Thymus (tissue), 14 donors: ENCODE measurements at places on chromosomes 12 and 14. TPM values are rescaled to one million over a fixed set of nuclear protein-coding genes. Genes with fewer than 3 reads are reported as not detected.
A peak's percentile ranks its signal among the peaks of the same experiment; 100 is the strongest.

GRCh38 chr14:69701291-69701690 lies 65.7 kb upstream of the SRSF5 start:
- DNase-seq: no peak

GRCh38 chr14:40119765-40120164 lies 687.5 kb upstream of the FBXO33 start:
- DNase-seq: no peak

GRCh38 chr14:70698288-70698687 lies 56.6 kb downstream of the TTC9 start:
- no peak for DNase-seq

DNA sequence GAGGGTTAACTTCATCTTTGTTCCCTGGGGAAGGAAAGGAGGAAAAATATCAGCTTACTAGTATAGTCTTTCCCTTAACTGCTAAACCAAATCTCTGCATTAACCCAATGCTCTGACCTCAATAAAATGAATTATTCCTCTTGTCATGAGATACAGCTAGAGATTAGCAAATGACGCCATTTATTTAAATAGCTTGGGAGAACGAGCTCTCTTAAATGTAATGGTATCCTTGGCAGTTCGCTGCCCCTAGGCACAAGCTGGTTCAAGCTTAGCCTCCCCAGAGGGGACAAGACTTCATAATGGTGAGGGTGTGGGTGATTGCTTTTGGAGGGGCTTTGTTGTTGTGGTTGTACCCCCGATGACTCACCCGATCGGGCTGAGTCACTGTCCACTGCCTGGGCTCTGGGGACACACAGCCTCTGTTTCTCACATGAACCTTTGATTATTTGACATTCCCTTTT lies 19.6 kb downstream of the FNTB start:
- no peak for DNase-seq

DNA sequence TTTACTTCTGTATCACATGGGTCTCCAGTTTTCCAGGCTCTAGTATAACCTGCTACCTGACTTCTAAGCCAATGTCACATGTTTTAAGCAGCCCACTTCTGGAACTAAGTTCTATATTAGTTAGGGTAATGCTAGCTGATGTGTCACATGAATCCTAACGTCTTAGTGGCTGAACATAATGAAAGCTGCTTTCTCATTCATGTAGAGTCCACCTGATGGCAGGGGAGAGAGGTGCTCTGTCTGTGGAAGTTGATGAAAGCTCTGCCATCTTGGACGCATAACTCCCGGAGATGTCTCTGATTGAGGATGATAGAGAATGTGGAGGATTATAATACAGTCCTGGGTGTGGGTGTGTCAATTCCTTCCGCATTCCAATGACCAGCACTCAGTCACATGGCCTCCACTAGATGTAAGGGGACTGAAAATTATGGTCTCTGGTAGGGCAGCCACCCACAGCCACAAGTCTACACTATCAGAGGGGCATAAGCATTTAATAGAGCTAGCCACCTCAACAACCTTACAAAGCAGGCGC lies 234.4 kb upstream of the CRY1 start:
- no peak for DNase-seq

- no peak for DNase-seq
Measured at GRCh38 chr12:18752280-18752920, 14.5 kb downstream of the CAPZA3 start.

- DNase-seq: no peak
Measured at GRCh38 chr14:50874757-50875156, 2.9 kb downstream of the ABHD12B start.

DNA sequence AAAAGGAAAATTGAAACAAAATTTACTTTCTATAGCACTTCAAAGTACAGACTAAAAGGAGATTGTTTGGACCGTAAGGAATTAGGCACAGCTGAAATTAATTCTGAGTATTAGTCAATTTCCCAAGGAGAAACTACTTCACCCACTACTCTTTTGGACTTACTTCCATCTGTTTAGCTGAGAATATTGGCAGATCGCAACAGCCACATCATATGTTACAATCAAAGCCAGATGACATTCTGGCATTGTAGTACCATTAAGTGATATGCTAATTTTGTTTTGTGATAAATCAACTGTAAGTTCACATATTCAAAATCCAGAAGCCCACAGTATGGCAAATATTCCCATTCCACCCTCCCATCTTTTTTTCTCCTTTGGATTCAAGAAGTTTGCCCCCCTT lies 47.1 kb upstream of the ANKS1B start:
- DNase-seq: no peak

GRCh38 chr12:124388679-124389137 lies 93.8 kb downstream of the RFLNA start:
- no peak for DNase-seq

- DNase-seq: no peak
Measured at GRCh38 chr12:130078852-130079251, 83.4 kb upstream of the FZD10 start.

DNA sequence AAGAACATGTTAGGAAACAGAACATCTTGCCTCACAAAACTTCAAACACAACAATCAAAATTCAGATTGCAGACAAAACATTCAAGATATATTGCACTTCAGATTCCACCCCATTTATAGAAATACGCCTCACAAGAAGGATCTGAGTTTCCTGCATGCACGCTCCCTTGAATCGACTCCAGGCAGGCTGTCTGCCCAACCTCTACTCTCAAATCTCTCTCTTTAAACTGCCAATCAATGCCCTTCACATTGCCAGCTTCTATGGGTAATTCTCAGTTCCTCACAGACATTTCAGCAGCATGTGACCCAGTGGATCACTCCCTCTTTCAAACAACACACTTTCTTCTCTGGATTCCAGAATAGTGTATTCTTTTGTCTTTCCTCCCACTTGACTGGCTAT lies 184.1 kb downstream of the PRKD1 start:
- no peak for DNase-seq

- no peak for DNase-seq
Measured at GRCh38 chr14:105199093-105199492, 18.0 kb upstream of the NUDT14 start.

- no peak for DNase-seq
Measured at GRCh38 chr14:58299401-58300330, 1.3 kb downstream of the ARID4A start.

GRCh38 chr12:39619316-39619659 lies 315 bp downstream of the ABCD2 start:
- DNase-seq: no peak

GRCh38 chr12:104137001-104137901 lies 759 bp downstream of the NFYB start:
- peak; percentile 33 for DNase-seq

DNA sequence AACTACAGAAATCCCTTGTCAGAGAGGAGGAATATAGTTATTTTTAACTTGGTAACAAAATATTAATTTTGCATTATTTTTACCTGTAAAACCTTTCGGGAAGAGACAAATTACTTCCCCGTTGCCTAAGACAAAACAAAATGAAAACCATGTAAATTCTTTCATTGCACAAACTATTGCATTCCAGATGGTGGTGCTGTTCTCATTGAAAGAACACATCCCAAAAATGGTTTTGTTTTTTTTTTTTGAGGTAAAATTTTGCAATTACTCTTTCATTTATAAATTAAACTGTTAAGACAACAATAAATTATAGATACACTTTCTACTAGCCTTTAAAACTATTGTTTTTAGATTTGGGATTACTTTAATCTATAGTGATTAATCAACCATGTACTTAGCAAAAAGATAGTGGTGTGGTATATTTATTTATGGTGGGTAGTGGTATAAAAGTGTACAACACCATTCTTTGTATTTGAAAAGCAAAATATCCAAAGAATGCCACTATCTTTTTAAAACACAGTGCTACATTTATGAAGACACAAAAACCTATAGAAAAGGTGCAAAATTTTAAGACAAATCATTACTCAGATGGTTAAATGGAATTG lies 115.5 kb downstream of the SLC38A1 start:
- DNase-seq: no peak

DNA sequence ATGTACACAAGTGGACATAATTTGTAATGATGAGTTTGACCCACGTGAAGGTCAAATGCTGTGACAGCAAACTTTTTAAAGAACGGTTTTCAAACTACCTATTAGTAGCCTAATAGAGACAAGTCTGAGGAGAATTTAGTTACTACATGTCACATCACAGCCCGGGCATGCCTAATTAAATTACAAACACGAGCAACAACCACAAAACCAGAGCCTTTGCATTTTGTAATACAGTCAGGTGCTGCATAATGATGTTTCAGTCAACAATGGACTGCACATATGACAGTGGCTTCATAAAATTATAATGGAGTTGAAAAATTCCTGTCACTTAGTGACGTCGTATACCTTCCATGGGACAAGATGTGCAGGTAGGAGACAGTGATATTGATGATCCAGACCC lies 274.5 kb downstream of the DACT1 start:
- DNase-seq: no peak

- DNase-seq: no peak
Measured at GRCh38 chr12:41302979-41303403, 114.9 kb downstream of the PDZRN4 start.

DNA sequence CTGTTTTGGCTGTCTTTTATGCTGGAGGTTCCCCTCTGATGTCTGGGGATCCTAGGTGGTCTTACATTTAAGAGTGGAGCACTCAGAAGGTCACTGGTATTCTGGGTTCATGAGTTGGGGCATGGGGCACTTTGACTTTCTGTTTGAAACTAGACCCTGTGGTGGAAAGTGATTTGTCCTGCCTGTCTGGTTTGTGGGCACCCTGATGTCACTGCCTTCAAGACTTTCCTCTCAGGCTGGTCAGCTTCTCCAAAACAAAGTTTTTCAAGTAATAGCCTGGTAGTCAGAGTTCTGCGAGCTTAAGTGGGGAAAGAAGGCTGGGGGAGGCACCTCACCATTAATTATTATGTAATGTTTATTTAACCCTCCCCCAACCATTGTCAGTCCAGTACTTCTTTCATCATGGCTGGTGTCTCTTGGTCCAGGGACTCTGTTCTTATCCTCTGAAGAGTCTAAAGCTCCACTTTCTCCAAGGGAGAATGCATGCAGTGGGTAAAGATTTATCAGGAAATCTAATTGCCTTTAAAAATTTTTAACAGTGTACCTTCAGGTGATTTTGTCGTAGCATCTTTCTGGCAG lies 35.3 kb downstream of the ZC3H14 start:
- no peak for DNase-seq

GRCh38 chr14:96622926-96623325 lies 120.7 kb downstream of the PAPOLA start:
- DNase-seq: no peak

DNA sequence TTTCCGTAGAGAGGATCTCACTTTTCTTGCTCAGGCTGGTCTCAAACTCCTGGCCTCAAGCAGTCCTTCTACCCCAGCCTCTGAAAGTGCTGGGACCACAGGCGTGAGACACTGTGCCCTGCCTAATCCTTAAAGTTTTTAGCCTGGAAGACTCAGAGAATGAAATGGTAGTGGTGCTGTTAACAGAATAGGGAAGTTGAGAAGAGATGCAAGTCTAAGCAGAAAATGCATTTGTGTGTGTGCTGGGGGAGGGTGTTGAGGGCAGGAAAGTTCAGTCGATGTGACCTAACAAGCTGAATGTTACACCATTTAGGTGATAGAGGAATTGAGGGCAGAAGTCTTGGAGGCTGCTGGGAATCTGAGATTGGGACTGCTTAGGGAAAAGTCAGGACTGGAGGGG lies 6.9 kb upstream of the TUBA1A start:
- DNase-seq: no peak

DNA sequence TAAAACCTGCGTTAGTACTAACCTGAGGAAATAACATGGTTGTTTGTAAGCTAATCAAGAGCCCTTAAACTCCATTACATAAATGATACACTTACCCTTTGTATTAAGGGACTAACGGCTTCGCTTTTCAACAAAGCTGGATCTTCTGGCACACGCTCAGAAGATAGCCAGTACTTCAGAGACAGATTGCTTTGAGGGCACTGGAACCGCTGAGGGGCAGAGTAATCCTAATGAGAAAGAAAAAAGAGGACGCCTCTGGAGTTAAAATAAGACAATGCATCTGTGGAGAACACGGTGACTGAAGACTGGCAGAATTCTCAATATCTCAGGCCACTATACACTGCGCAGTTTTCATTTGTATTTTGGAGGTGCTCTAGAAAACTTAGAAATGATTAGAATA lies 1.5 kb upstream of the KTN1 start:
- no peak for DNase-seq

- no peak for DNase-seq
Measured at GRCh38 chr14:23486036-23486435, 16.5 kb downstream of the NGDN start.

The PRB2 gene
- 0.05 TPM for total RNA-seq

The KERA gene
- total RNA-seq: 0.05 TPM

The PCED1B gene
- total RNA-seq: 1.7 TPM

The MUCL1 gene
- total RNA-seq: 1.2 TPM

The SLC39A2 gene
- 1.5 TPM for total RNA-seq

The TMEM229B gene
- total RNA-seq: 13.7 TPM

The SPTB gene
- 1.8 TPM for total RNA-seq

The AKAP6 gene
- 2.0 TPM for total RNA-seq

The SVOP gene
- 0.05 TPM for total RNA-seq

The SNX6 gene
- total RNA-seq: 86.5 TPM

The CEBPE gene
- 2.5 TPM for total RNA-seq

The POTEG gene
- not detected for total RNA-seq

The FOXG1 gene
- total RNA-seq: 1.9 TPM
